CD4-positive, alpha-beta T cell treated with Interferon gamma for 1 hour (primary cell): ENCODE measurements at places on chromosomes 7 and 10.
A peak's percentile ranks its signal among the peaks of the same experiment; 100 is the strongest.

- no peak for DNase-seq
Measured at GRCh38 chr10:97865488-97865887, 15.8 kb downstream of the GOLGA7B start.

DNA sequence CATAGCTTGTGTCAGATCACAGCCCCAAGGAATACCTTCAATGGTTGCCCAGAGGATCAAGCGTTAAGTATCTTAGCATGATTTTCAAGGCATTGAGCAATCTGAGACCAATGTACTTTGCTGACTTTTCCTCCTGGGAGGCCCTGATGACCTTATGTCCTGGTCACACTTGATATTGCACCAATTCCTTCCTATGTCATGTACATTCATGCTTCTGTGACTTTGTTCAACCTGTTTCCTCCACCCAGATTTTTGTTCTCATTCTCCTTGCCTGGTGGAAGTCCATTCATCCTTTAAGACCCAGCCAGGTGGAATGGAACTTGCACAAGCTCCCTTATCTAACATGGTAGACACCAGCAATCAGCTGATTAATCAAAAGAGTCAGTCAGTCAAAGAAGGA, 160.8 kb downstream of the PFKFB3 start:
- no peak for DNase-seq

DNA sequence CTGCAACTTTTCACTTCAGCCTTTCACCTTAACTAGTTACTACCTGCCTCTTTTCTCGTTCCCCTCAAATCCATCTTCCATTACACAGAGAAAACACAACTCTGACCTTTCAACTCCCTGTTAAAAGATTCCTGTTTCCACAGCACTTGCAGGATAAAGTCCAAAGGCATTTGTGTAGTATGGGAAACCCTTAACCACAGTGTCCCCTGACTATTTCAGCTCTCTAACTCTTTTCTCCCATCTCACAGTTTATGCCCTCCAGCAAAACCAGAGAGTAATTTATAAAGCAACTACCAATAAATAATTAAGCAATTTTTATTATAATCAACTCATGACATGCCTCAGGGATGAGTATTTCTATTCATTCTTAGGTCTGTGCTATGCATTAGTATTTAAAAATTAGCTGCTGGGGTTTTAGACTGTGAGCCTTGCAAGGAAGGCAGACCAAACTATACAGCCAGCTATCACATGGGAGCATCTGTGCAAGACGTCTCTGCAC, 51.0 kb downstream of the COL1A2 start:
- no peak for DNase-seq

GRCh38 chr7:70616211-70616610, 515.7 kb upstream of the GALNT17 start:
- no peak for DNase-seq

DNA sequence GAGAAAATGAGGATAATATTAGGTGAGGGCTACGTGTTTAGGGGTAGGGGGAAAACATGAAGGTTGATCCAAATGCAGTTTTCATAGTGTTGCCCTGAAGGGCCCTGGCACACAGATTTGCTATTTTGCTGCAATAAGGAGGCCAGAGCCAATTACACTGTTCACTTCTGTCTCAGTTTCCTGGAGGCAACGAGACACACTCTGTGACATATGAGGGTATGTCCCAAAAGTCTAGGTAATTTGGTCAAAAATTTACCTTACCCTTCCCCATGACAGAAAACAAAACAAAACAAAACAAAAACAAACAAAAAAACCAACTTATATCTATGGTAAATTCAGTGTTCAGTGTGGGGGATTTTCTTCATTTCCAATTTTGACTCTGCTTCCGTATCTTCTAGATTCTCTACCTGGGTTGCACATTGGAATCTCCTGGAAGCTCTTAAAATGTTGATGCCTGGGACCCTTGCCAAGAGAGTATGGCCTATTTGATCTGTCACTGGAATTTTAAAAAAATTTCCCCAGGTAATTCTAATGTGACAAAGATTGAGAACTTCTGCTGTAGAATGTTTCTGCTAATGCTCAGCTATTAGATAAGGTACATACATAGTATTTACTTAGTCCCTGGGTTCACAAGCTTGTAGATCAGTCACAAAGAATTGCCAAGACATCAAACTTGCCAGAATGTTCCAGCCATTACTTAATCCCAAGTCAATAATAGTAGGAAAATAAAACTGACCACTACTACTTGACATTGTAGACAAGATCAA, 139.5 kb downstream of the SEMA3E start:
- no peak for DNase-seq

- no peak for DNase-seq
Measured at GRCh38 chr10:125396676-125397075, 236.3 kb upstream of the CTBP2 start.

GRCh38 chr7:80206763-80207162, 72.1 kb downstream of the GNAI1 start:
- no peak for DNase-seq

DNA sequence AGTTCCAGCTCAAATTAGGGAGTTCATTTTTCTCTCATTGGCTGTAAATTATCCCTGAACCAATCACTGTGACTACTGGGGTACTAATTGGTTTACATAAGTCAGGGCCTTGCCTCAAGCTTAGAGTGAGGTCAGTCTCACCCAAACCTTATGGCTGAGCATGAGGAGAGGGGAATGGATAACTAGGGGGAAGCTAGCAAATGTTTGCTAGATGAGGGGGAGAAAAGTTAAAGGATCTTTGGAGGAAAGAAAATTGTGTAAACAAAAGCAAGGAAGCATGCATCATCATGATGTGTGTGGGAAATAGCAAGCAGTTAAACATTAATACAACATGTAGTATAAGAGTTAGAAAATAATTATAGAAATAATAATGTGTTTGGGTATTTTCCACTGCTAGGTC, 121.9 kb downstream of the BBS9 start:
- DNase-seq, result no peak

- peak; percentile 18 for DNase-seq
Measured at GRCh38 chr10:89414879-89415821, 782 bp downstream of the IFIT5 start.

DNA sequence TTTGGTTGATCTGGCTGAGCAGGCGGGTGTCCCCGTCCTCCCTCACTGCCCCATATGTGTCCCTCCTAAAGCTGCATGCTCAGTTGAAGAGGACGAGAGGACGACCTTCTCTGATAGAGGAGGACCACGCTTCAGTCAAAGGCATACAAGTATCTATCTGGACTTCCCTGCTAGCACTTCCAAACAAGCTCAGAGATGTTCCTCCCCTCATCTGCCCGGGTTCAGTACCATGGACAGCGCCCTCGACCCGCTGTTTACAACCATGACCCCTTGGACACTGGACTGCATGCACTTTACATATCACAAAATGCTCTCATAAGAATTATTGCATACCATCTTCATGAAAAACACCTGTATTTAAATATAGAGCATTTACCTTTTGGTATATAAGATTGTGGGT, 26.9 kb upstream of the TRIM56 start:
- peak; percentile 8 for DNase-seq

- DNase-seq, result no peak
Measured at GRCh38 chr7:19681596-19681995, 27.2 kb downstream of the POLR1F start.

- DNase-seq, result no peak
Measured at GRCh38 chr7:68038621-68039314, 1042.1 kb downstream of the TYW1 start.

DNA sequence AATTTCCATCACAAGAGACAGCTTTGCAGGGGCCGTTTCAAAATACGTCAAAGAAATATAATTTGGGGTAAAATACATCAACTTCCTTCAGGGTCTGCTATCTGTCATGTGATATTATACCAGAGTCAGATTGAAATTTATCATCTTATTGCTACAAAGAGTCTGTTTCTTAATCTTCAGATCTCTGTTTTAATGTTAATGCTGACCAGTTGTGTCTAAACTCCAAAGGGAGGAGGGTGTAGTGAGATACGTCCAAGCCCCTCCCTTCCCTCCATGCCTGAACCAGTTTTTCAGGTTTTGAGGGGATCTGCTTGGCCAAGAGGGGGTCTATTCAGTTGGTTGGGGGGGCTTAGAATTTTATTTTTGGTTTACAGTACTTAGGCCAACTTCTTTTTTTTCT, 891.6 kb downstream of the GRM8 start:
- no peak for DNase-seq

- DNase-seq, result no peak
Measured at GRCh38 chr7:89246196-89246595, 450.7 kb upstream of the TEX47 start.

DNA sequence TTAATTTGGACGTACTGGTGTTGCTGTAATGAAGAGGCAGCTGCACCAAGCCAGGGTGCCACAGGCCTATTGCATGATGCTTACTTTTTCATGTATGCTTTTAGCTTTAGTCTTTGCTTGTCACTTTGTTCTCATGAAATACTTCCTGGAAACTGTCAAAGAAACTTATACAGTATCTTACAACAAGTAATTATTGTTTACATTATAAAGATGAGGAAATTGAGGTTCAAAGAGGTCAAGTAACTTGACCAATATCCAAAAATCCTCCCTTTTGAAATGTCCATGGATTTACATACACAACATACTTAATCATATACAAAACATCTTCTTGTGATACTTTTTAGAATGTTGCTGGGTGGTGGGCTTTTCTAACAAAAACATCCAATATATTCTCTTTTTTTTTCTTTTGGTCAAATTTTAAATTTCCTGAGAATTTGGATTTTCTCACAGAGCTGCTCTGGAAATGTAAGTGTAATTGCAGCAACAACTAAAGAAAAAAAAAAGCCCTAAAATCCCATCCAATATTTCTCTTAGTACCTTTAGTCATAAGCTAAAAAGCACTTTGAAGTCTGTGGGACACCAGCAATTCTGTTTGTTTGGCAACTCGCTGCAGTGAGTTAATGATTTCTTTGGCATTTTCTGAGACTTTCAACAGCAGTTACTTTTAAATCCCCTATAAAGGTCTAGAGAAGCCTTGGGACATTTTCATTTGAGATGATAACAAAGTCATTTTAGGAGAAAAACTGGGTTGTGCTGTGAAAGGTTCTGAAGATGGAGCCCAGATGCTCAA, 500.6 kb upstream of the IGFBP3 start:
- DNase-seq, result no peak

- DNase-seq, result no peak
Measured at GRCh38 chr7:141178486-141179135, 104.7 kb downstream of the TMEM178B start.

DNA sequence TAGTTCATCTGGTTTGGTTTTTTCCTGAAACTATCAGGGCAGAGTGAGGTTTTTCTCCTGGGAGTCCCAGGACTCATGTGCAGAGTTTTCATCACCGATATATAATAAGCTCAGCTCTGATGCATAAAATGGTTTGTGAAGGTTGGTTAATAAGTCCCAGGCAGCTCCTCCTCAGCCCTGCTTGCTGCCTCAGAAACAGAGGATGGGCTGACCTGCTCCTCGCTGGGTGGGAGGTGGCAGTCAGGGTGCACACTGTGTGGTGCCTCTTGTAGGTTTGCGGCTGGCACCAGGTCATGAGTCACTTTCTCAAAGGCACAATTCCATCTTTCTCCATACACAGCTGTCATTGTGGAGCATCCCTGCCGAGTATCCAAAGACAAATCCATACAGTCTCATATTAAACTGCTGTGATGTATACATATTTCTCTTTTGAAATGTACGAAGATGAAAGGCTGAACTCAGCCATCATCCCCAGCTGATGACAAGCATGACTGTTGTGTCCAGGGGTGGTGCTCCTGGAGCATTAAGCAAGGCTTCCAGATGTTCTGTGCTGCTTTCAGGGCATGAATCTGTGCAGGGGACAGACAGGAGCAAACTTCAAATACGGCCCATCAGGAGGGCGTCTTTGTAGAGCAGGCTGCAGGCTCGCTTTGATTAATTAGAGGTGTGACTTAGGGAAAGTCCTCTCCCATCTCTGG, 125.7 kb upstream of the NPS start:
- DNase-seq, result no peak

DNA sequence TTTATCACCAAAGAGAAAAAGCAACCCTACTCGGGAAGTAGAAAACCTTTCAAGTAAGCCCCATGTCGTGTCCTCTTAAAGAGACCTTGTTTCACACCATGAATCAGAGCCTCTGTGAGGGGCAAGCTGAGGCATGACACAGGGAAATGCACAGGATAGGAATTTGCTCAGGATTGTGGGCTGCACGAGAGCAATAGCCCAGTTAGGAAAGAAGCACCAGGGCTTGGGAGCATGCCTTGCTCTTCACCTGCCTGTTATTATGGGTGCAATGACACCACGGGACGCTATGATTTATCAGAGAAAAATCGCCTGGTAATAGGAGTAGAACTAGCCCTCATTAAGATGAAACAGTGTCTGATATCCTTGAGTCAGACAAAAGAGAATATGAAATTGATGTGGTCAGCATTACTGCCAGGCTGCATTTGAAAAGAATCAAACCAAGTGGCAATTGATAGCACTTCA, 562.9 kb upstream of the NRP1 start:
- DNase-seq, result no peak

GRCh38 chr7:105015390-105015965, 1.5 kb downstream of the KMT2E start:
- peak; percentile 29 for DNase-seq

DNA sequence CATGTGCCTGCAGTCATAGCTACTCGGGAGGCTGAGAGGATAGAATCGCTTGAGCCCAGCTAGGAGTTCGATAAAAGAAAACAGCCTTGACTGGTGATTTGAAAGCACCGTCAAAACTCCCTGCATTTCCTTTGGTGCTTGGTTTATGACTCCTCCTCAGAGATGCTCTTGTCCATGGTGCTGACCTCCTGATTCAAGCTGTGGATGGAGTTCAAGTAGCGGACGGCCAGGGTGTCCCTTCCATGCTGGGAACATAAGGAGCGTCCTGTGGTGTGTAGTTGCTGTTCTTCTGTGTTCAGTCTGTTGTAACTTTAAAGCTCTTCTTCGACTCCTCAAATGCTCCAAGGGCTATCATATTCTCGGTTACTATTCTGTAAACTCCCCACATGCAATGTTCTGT, 382.5 kb upstream of the KIAA1217 start:
- DNase-seq, result no peak

- DNase-seq, result no peak
Measured at GRCh38 chr10:110918643-110919348, at the start of gene BBIP1. Gene BBIP1 (minus strand): TSS chr10:110919180. CDS start chr10:110918157, 1,023 bp downstream.

- no peak for DNase-seq
Measured at GRCh38 chr10:97659589-97659988, 19.1 kb downstream of the PI4K2A start.

- no peak for DNase-seq
Measured at GRCh38 chr7:140670343-140670935, 2.3 kb upstream of the ADCK2 start.

DNA sequence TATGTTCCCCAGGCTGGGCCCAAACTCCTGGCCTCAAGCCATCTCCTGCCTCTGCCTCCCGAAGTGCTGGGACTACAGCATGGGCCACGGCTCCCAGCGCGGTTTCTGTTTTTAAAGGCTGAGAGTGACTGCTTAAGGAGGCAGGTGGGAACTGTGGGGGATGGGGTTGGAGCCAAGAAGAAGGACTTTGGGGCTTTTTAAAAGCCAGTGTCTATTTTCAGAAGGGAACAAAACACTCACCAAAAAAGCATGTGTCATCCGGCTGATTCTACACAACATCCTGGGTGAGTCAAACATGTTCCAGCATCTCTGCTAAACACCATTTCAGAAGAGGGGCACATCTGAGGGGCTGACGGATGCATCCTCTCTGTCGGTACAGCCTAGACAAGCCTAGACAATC, 824.5 kb downstream of the TYW1 start:
- DNase-seq, result no peak
